Hepatocyte (in vitro differentiated cells): ENCODE measurements at places on chromosomes 2 and 18. TPM values are rescaled to one million over a fixed set of nuclear protein-coding genes. Genes with fewer than 3 reads are reported as not detected.

The ALKAL2 gene
- 2.9 and 9.0 TPM in 2 replicates for total RNA-seq

The OXER1 gene
- 3.7 and 5.1 TPM in 2 replicates for total RNA-seq

The KCNG2 gene
- not detected in 2 replicates for total RNA-seq

The STAT4 gene
- total RNA-seq, result 6.1 and 6.6 TPM in 2 replicates

The GALNT1 gene
- total RNA-seq, result 222 and 231 TPM in 2 replicates

The DNAJC5G gene
- total RNA-seq, result not detected in 2 replicates

DNA sequence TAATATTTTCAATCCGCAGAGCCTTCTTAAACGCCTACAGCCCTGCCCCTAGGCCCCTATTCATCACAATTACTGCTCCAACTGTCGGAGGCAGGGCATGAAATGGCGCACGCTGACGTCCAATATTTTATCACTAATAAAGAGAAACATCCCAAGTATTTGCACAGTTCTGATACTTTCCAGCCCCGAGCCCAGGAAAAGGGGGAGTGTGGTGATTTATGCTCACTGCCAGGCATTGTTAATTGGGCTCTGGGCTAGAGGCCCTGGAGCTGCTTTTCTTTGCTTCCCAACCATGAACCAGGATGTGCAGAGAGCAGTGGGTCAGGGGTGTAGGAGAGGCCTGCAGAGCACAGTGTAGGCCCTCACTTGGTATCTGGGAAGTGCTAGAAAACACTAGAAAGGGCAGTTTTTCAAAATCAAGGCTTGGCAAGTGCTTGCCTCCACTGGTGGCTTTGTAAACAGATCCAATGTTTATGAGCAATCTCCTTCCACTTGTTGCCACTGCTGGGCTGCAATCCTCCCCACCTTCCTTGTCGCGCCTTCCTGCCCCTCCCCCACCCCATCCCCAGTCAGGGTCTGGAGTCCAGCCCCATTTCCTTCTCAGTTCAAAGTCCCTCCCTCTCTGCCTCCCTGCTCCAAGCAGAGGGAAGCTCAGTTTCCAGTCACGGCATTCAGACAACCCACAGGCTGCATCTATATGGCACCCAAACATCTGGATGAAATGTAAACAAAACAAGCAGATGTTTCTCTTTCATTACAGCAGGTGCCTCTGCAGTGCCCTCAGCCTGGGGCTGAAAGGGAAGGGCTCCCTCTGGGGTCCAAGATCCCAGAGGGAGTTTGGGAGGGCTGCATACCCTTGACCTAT lies 83.9 kb upstream of the PKDCC start:
- peak; percentile 90 for DNase-seq
- H3K36me3 ChIP-seq, result no peaks in the 10 kb centered on the region

- DNase-seq, result no peak
- H3K4me1 ChIP-seq, result peaks cover 6% of the 10 kb centered on the region
- peaks cover 63% of the 10 kb centered on the region for H3K27me3 ChIP-seq
- no peak overlapping the region for H3K4me3 ChIP-seq
These were observed 765 bp upstream of the DIPK1C start for GRCh38 chr18:74457725-74458421.

DNA sequence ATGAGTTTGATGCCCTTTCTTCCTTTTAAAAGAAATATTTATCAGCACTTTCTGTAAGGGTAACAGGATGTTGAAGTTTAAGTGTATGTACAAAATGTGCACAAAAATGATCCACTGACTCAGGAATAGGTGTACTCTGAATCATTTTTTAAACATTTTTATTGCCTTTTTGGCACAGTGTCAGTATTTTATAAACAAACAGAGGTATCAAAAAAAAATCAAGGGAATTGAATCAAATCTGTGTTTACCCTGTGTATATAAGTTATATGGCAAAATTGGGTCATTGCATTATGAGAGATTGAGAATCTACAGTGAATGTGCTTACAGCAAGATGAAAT lies 513.9 kb upstream of the NETO1 start:
- no peak for DNase-seq
- no peak overlapping the region for H3K27ac ChIP-seq
- no peaks in the 10 kb centered on the region for H3K4me1 ChIP-seq

- no peak overlapping the region for H3K4me3 ChIP-seq
- no peaks in the 10 kb centered on the region for H3K4me1 ChIP-seq
- no peaks in the 10 kb centered on the region for H3K36me3 ChIP-seq
- no peaks in the 10 kb centered on the region for H3K27me3 ChIP-seq
- H3K27ac ChIP-seq, result no peak overlapping the region
- no peak for DNase-seq
These were observed 49.2 kb upstream of the FN1 start for GRCh38 chr2:215485032-215485431.

DNA sequence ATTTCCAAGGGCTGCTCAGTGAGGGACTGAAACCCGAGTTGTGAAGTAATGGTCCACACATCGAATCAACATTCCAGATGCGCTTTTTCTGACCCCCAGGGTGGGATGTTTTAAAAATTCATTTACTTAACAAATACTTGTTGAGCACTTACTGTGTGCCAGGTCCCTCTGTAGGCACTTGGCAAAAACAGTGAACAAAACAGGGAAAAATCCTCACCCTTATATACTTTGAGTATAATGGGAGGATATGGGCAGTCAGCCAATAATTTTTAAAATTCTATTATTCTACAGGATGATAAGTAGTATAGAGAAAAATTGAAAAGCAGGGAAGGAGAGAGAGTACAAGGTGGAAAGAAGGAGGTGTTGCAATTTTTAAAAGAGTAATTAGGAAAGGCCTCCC lies 31.3 kb upstream of the AFTPH start:
- no peaks in the 10 kb centered on the region for H3K27me3 ChIP-seq
- H3K27ac ChIP-seq, result no peak overlapping the region
- H3K4me3 ChIP-seq, result no peak overlapping the region
- no peaks in the 10 kb centered on the region for H3K36me3 ChIP-seq
- no peak for DNase-seq

GRCh38 chr2:151796774-151797173 lies 31.4 kb downstream of the ARL5A start:
- no peak for DNase-seq
- no peak overlapping the region for H3K27ac ChIP-seq
- H3K27me3 ChIP-seq, result no peaks in the 10 kb centered on the region
- no peaks in the 10 kb centered on the region for H3K36me3 ChIP-seq
- H3K4me1 ChIP-seq, result no peaks in the 10 kb centered on the region
- H3K4me3 ChIP-seq, result no peak overlapping the region
